ENCODE measurements at places on chromosomes 3 and 15.

- no peak for DNase-seq
Measured at GRCh38 chr15:66097151-66098021, 156.2 kb downstream of the MEGF11 start.

- no peak for DNase-seq
Measured at GRCh38 chr15:35886765-35887164, 340.8 kb upstream of the DPH6 start.

DNA sequence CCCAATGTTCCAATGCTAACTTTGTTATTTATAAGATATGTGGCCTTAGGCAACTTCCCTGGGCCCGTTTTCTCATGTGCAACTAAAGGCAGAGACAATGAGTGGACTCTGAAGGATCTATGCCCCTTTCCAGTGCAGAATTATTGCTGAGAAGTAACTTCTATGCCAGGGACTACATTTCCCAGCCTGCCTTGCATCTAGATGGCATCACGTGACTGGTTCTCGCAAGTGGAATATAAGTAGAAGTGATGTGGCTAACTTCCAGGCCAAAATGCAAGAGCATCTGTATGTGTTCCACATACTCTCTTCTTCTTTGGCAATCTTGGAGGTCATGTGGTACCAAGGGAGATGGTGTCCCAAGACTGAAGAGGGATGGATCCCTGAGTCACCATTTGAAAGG lies 674.4 kb downstream of the NTRK3 start:
- DNase-seq = no peak

DNA sequence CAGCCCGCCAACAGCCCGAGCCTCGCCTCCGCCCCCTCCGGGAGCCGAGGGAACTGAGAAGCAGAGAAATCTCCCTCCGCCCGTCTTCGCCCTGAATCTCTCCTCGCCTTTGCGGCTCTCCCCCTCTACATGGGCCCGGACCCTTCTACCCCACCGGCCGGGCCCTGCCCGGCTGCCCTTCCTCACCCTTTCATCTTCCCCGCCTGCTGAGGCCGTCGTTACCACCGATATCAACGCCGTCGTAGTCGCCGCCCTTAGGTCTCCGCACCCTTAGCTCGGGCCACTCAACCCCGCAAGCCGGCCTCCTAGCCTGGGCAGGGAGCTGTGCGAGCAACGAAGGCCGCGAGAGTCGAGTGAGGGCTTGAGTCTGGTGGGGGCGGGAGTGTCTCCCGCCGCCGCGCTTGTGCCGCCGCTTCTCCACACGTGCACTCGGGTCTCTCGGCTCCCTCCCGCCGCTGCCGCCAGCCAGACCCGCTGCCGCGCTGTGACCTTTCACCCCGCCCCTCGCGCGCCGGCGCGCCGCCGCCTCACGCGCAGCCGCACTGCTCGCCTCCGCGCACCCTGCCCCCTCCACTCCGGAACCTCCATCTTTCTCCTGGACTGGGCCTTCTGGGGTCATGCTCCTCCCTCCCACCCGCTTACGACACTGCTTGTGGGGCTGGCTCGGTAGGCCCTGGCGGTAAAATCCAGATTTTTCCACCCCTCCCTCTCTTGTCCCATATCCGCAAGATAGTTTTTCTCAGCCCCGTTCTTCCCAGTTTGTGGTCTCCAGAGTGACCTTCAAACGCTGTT lies at the start of gene NAA50:
Gene NAA50, minus strand, starts transcription at position 494 of the 792 bp plus-strand sequence. Its CDS starts 300 bp downstream, at position 194.
- DNase-seq = peak; percentile 89

- no peak for DNase-seq
Measured at GRCh38 chr3:143081844-143082778, 37.5 kb upstream of the CHST2 start.

DNA sequence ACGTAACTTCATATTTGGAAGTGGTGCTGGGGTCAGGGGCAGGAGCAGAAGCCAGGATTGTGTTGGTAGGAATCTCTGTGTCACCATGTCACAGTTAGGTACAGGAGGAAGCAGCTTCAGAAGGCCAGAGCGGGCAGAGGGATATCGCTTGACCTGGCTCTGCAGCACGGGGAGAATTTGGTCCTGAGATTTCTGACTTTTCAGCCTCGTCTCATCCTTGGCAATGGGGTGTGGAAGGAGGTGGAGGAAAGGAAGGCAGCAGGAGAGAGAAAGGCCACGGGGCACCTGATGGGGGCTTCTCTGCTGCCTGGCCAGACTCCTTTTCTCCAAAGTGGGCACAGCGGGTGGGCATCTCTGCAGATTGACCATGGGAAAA lies 564 bp downstream of the IL16 start:
- DNase-seq = no peak

GRCh38 chr15:53367740-53368139 lies 391.7 kb downstream of the WDR72 start:
- no peak for DNase-seq

DNA sequence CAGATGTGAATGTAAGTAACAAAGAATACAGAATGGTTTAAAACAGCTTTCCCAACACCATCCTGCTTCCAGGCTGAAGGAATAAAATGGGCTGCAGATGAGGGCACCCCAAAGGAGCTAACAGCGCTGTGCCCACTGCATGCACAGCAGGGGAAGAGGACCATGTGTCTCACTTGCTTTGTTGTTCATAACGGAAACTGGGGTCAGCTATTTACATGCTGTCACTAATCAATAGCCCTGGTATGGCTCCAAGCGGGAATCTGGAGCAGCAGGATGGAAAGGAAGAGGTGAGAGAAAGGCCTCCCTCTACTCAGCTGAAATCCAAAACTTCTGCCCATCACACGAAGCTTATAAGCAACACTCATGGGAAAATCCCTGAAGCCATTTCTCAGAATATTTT lies 67.4 kb downstream of the TBC1D2B start:
- no peak for DNase-seq

DNA sequence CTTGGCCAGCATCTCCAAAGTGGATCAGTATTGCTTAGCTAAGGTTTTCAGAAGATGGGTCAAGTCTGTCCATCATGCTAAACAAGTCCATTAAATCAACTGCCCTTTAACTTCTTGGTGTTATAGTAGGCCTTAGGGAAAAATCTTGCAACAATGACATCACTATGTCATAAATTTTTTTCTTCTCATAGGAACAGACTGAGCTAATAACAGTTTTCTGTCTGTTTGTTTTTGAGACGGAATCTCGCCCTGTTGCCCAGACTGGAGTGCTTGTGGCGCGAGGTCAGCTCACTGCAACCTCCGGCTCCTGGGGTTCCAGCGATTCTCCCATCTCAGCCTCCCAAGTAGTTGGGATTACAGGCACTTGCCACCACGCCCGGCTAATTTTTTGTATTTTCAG lies 94.2 kb downstream of the EFL1 start:
- DNase-seq = no peak

- peak; percentile 60 for DNase-seq
Measured at GRCh38 chr3:124768812-124769211, 38.6 kb downstream of the UMPS start.
